B cell (primary cell): ENCODE measurements at places on chromosomes 5 and 9. TPM values are rescaled to one million over a fixed set of nuclear protein-coding genes. Genes with fewer than 3 reads are reported as not detected.
A peak's percentile ranks its signal among the peaks of the same experiment; 100 is the strongest.

GRCh38 chr9:133161547-133161950 lies 2.2 kb downstream of the GBGT1 start:
- no peak for DNase-seq

- no peak for DNase-seq
Observed at GRCh38 chr5:174335682-174336364, 290.3 kb downstream of the NSG2 start.

- no peak for DNase-seq
Observed at GRCh38 chr9:22401671-22402070, 45.0 kb upstream of the DMRTA1 start.

GRCh38 chr5:154273028-154273617 lies 82.6 kb downstream of the GALNT10 start:
- DNase-seq, result peak; percentile 8

- no peak for DNase-seq
Observed at GRCh38 chr5:73114044-73114688, 6.2 kb upstream of the TMEM171 start.

- DNase-seq, result no peak
Observed at GRCh38 chr5:11733840-11734192, 170.4 kb downstream of the CTNND2 start.

DNA sequence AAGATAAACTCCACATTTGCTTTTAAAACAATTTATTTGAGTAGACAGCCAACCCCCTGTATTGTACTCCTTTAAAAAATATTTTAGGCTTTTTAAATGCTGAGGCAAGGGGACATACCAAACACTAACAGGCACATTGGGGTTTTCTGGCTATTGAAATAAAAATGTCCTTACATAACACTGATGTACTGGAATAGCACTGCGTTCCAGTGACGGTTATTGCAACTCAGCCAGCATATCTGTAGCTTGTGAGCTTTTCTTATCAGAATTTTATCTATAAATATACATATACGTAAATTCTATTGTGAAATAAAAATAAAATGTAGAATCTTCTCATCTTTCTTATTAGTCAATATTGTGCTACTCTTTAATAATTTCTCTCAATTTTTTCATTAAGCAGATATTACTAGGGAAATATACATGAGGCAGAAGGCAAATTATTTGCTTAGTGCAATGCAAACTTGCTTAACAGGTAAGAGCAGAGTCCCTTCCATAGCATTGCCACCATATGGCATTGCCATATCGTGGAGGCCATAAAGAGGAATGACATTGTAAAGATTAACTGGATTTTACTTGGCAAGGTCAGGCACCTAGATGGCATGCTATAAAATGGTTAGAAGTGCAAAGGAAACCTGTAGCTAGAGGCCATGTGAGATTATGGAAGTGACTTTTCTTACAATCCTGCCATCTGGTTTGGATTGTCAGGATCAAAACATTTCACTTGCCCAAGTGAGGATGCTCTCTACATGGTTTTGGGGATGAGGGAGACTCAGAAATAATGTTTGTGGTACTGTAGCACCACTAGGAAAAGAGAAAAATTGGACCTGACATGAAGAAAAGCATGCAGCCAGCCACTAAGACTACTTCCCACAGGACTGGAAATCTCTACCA lies 94.8 kb upstream of the CDKN2B start:
- DNase-seq, result no peak

GRCh38 chr5:169861934-169862333 lies 118.4 kb downstream of the INSYN2B start:
- no peak for DNase-seq

Gene IFNA13
- not detected in 2 replicates for total RNA-seq

Gene IL9
- total RNA-seq, result not detected in 2 replicates

DNA sequence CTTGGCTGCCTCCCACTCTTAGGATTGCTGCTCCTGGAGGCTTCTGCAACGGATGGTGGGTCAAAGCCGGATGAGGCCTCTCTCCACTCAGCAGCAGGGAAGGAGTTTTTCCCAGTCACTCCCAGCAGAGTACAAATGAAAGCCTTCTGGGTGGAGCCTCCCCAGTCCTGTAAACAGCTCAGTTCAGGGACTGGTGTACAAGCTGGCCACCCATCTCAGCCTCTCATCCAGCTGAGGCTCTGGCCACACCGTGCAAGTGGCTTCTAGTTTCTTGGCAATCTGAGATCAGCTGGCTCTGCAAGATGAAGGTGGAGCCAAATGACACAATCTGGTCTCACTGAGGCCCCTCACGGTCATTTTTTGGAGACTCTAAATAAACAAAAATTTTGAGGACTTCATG lies 10.0 kb downstream of the GPX3 start:
- no peak for DNase-seq

Gene ENC1
- 14.2 and 14.6 TPM in 2 replicates for total RNA-seq

- DNase-seq, result no peak
Observed at GRCh38 chr9:134348404-134349155, 22.3 kb downstream of the RXRA start.

Gene PRLR
- 0.39 and 0.51 TPM in 2 replicates for total RNA-seq

DNA sequence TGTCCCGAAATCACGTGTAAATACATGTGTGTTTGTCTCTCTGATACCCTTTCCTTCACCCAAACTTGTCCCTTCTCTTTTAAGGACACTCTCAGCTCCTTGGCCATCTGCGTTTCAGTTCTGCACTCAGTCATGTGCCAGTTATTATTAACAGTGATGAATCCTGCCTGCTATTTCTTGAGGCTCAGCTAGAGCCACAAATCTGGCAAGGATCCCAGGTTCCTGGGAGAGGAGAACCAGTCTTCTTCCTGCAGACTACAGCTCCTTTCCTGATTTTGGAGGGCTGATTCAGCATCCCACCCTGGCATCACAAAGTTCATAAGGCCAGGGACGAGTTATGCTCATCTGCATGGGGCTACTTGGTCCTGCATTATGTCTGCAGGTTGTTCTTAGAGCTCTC lies 5.6 kb downstream of the MAMDC2 start:
- DNase-seq, result no peak

DNA sequence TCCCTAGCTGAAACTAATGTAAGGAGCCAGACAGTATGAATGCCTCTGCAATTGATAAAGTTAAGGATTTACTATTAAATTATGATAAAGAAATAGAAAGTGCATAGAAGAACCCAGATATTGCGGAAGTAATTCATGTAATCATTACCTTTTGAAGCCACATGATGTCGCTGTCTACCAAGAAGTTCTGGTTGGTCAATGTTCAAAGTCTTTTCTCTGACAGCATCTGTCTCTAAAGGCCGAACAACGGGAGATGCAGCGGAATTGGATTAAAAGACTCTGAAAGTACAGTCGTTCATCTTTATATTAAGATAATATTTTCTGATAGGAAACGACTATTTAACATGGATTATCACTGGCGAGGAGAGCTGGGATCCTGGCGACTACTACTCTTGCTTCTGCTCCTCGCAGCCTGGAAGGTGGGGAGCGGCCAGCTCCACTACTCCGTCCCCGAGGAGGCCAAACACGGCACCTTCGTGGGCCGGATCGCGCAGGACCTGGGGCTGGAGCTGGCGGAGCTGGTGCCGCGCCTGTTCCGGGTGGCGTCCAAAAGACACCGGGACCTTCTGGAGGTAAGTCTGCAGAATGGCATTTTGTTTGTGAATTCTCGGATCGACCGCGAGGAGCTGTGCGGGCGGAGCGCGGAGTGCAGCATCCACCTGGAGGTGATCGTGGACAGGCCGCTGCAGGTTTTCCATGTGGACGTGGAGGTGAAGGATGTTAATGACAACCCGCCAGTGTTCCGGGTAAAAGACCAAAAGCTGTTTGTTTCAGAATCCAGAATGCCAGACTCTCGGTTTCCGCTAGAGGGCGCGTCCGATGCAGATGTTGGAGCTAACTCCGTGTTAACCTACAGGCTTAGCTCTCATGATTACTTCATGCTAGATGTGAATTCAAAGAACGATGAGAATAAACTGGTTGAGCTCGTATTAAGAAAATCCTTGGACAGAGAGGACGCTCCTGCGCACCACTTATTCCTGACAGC lies at the start of gene PCDHA8:
Gene PCDHA8, plus strand, starts transcription at position 210 of the 985 bp plus-strand sequence. Its CDS starts 135 bp downstream, at position 345.
- no peak for DNase-seq

Gene SPIN1
- total RNA-seq, result 24.9 and 30.2 TPM in 2 replicates

Gene PITX1
- total RNA-seq, result not detected in 2 replicates

GRCh38 chr5:165201771-165202518 lies 1696.5 kb downstream of the MAT2B start:
- no peak for DNase-seq

GRCh38 chr9:127904561-127905003 lies 5.2 kb upstream of the ST6GALNAC6 start:
- DNase-seq, result no peak

- no peak for DNase-seq
Observed at GRCh38 chr5:81235287-81236072, 2.4 kb downstream of the CKMT2 start.

Gene SLC27A6
- not detected in 2 replicates for total RNA-seq

Gene PCDHA13
- not detected in 2 replicates for total RNA-seq

GRCh38 chr9:103183701-103184171 lies 188.6 kb downstream of the CYLC2 start:
- no peak for DNase-seq

DNA sequence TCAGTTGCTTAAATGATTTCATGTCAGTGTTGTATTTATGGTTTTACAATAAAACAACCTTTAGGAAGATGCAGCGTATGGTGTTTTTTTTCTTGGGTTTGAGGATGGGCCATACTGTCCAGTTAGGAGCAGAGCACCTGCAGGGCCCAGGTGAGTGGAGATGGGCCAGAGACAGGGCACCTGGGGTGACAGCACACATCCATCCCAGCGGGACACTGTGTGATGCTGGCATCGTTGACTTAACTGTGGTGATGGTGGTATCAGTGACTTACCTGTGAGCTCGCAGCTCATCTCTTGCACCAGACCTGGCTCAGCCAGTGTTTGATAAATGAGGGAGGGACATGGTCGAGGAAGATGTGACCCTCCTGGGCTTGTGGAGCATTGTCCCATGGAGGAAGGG lies 21.6 kb downstream of the AMBP start:
- DNase-seq, result no peak

DNA sequence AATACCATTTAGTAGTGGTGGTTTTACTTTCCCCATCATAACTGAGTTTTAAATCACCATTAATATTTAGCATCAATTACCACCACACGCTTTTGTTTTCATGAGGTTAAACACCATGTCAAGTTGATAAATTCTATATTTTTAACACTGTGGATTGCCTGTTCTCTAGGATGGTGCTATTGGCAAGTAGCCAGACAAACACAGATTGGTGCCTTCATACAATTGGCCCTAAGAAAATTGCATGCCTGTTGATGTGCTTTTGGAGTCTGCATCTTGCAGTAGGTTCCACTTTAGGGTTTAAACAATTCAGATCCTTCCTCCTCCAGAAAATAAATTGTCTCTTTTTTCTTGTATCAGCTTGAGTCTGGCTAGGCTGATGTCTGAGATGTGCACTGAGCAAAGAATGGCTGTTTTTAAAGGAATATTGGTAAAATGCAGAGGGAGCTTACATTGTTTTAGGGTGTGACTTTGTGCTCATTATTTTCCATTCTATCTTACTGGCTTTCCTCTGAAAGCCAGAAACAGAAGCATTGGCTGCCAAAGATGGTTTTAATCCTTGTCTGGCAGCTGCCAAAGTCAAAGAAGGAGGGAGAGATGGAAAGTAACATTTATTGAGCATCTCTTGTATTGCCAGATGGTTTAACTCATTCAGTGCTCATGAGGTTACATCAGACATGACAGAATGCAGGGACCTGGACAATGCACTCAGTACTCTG lies 19.6 kb upstream of the MAN2A1 start:
- no peak for DNase-seq

GRCh38 chr9:112334432-112334841 lies 1.0 kb upstream of the PTBP3 start:
- DNase-seq, result peak; percentile 58

Gene PAEP
- total RNA-seq, result not detected in 2 replicates

Gene AFAP1L1
- not detected in 2 replicates for total RNA-seq

GRCh38 chr5:141960018-141960417 lies 2.0 kb upstream of the PCDH12 start:
- DNase-seq, result no peak

Gene TEX48
- total RNA-seq, result not detected in 2 replicates

Gene FAM163B
- not detected in 2 replicates for total RNA-seq

DNA sequence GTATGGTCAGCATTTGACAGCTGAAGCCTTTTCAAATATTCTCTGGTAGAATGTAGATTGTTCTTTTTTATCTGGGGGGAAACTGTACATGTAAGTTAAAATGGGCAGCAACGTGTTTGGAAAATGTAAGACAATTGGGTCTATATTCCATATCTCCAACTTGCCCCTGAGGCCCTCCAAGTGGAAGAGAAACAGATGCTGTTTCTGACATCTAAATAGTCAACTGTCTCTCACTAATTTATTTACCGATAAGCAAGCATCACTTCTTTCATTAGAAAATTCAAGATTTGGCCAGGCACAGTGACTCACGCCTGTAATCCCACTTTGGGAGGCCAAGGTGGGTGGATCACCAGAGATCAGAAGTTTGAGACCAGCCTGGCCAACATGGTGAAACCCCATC lies 120.2 kb upstream of the TBCA start:
- no peak for DNase-seq

Gene NEUROG1
- not detected in 2 replicates for total RNA-seq

Gene DRD1
- not detected in 2 replicates for total RNA-seq

- DNase-seq, result no peak
Observed at GRCh38 chr9:138045541-138046490, 168.2 kb downstream of the CACNA1B start.

DNA sequence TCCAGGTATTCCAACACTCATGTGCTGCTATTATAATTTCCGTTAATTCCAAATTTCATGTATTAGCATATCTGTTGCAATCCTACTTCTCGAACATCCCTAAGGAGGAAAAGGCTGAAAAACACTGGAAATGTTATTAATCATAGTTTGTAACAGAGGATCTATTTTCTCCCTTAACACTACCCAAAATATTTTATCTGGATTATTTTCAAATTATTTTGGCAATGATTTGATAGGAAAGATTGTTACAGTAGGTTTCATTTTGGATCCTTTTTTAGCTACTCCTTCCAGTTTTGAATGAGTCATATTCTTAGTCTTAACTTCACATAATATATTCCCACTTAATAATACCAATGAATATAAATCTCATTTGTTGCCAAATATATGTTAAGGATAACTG lies 13.9 kb upstream of the NAA35 start:
- no peak for DNase-seq

GRCh38 chr9:78697618-78698017 lies 400.7 kb downstream of the PSAT1 start:
- no peak for DNase-seq

Gene RAB24
- 38.3 and 39.7 TPM in 2 replicates for total RNA-seq

DNA sequence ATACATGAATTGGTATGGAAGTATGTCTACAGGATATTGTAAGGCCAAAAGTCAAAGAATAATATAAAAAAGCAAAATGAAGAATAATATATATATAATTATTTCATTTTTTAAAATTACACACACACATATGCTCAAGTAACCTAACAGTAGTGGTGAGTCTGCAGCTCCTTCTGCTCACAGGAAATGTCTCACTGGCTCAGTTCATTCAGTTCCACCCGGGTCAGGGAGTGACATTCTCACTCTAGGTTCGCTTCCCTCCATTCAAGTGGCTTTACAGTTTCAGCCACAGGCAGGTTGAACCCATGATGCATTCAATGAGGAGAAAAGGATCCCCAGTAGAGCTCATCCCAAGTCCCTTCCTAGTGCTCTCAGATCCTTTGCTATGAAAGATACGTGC lies 90.8 kb downstream of the SUSD1 start:
- DNase-seq, result no peak
